Hematopoietic multipotent progenitor cell treated with erythropoietin and hydrocortisone succinate and interleukin-3 and kit ligand, for 17 days (in vitro differentiated cells): ENCODE measurements at places on chromosomes 6 and 20.

GRCh38 chr20:38990728-38991127 lies 28.6 kb downstream of the DHX35 start:
- no peak for DNase-seq

- DNase-seq = no peak
These were observed 215.0 kb upstream of the SGK1 start for GRCh38 chr6:134532694-134533624.

- DNase-seq = no peak
These were observed 13.8 kb upstream of the GJE1 start for GRCh38 chr6:142118925-142119324.

GRCh38 chr6:44843734-44844133 lies 456.2 kb downstream of the CDC5L start:
- DNase-seq = no peak

- DNase-seq = no peak
These were observed 5.6 kb upstream of the TRAM2 start for GRCh38 chr6:52582446-52582845.

- no peak for DNase-seq
These were observed 24.5 kb upstream of the SMOC2 start for GRCh38 chr6:168416531-168416930.

GRCh38 chr6:105994591-105995390 lies 91.3 kb upstream of the PRDM1 start:
- DNase-seq = no peak
